Activated gamma-delta T cell treated with anti-CD3 and anti-CD28 coated beads, Interleukin-2, amount 50 U/mL, for 16 hours (primary cell): ENCODE measurements at places on chromosomes 3 and 15.

- no peak for DNase-seq
These were observed 4.3 kb upstream of the NR2C2 start for GRCh38 chr3:14943042-14943441.

DNA sequence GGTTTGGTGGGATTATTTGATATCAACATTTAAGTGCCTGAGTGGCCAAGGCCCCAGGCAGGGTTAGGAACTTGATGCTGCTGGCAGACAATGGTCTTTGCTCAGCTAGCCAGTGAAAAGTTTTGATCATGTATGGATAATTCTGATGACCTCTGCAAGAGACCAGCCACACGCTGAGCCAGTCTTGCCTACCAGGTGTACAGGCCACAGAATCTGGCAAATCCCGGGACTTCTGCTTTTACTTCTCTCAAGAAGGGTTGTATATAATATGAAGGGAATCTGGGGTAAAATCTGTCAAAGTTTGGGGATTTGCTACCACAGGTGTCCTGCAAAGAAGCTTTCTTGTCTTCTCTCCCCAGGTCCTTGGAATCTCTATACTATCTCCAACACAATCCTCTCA is 331.4 kb upstream of the GOLIM4 start:
- DNase-seq: no peak

- no peak for DNase-seq
These were observed 66.0 kb downstream of the HMCES start for GRCh38 chr3:129344540-129345220.

- no peak for DNase-seq
These were observed 633.6 kb upstream of the UBE2E2 start for GRCh38 chr3:22569570-22569969.

- no peak for DNase-seq
These were observed 101.1 kb upstream of the IGF1R start for GRCh38 chr15:98547275-98547674.

- DNase-seq: no peak
These were observed 5.0 kb downstream of the SLC28A1 start for GRCh38 chr15:84889313-84889990.

GRCh38 chr3:16455001-16455400 is 58.5 kb downstream of the RFTN1 start:
- no peak for DNase-seq

DNA sequence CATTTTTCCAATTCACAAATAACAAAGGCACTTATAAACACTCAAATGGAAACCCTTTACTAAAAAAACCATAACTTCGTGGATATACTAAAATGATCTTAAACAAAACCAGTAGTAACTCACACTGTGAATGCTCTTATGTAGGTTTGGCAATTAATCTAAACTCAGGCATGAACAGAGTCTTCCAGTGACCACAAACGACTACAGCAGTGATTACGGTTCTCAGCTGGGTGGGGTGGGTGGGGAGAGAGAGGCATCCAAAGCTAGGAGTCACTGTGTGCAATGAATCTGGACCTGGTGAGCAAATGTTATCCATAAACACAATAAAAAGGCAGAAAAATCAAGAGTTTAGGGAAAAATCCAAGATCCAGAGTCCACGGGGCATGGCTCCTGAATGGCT is 21.3 kb downstream of the SLC12A8 start:
- no peak for DNase-seq

- no peak for DNase-seq
These were observed 53.1 kb upstream of the ULK4 start for GRCh38 chr3:42014921-42015533.

DNA sequence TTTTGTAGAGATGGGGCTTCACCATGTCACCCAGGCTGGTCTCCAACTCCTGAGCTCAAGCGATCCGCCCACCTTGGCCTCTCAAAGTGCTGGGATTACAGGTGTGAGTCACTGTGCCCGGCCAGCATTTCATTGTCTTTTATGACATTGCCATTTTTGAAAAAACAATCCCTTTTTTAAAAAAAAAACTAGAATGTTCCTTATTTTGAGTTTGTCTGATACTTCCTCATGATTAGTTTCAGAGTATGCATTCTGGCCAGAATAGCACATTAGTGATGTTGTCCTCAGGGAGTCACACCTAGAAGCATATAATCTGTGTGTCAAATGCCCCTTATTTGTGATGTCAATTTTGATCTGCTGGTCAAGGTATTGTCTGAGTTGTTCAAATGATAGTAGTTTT is 21.2 kb upstream of the NMD3 start:
- DNase-seq: no peak

- DNase-seq: no peak
These were observed 39.4 kb upstream of the WNT5A start for GRCh38 chr3:55526332-55527030.

GRCh38 chr3:150985711-150986110 is 13.2 kb upstream of the CLRN1 start:
- DNase-seq: no peak

GRCh38 chr3:116445990-116446389 is 703 bp upstream of the LSAMP start:
- no peak for DNase-seq

DNA sequence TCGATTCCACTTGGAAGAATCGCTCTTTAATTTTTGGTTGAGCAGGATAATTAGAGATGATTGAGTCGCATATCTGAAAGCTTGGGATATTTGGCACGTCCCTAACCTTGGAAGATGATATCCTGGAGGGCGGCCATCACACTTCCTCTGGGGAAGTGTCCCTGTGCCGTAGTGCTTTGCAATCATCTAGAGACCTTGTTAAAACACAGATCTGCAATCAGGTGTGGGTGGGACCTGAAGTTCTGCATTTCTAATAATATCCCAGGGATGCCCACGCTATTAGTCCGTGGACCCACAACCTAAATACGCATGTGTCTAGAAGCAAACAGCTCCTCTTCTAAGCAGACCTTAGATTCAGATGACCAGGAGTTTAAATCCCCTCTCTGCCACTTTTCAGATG is 20.5 kb downstream of the MYO1E start:
- DNase-seq: no peak

DNA sequence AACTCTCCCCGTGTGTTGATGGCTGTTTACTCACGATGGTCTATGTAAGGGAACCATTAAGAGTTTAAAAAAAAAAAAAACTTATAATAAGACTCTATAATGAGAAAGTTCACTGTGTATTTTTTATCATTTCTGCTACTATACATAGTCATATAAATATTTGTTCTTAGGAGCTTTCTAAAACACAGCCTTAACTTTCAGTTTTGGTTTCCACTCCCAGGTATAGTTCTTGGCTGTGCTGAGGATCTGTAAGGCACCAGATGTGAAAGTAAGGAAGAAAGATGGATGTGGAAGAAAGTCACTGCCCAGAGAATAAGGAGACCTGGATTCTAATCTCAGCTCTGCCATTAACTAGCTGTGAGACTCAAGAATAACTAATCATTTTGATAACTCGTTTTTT is 101.9 kb upstream of the THBS1 start:
- DNase-seq: no peak

DNA sequence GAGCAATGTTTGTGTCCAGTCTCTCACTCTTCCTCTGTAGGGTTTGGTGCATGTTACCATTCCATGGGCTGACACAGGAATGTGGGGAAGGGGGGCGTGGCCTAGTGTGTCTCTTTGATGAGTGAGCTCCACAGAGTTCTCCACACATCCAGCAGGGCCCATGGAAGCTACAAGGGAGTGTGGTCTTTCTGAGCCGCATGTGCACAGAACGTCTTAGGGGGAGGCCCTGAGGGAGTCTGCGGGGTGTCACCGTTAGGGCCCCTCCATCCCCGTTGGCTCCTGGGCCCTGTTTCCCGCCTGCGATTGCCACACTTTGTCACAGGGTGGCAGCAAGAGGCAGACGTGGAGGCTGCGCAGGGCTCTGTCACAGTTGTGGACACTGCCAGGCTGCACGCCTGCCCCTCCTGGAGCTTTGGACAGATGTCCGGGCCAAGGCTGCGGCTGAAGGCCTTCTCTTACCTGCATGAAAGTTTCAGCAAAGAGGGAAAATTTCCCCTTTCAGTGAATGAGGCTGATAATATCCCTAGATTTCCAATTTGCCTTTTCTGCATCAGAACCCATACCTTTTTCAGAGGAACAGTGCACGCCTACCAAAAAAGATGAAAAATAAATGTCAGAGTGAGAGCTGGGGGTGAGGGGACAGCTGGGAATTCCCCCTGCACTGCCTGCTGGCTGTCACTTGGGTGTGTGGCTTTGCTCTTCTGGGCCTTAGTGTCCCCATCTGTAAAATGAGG is 24.3 kb downstream of the CACNA2D3 start:
- DNase-seq: no peak

GRCh38 chr3:173939331-173939730 is 541.8 kb downstream of the NLGN1 start:
- no peak for DNase-seq

- no peak for DNase-seq
These were observed 40.6 kb upstream of the ETV5 start for GRCh38 chr3:186149319-186149960.

- DNase-seq: no peak
These were observed 61.3 kb downstream of the TBL1XR1 start for GRCh38 chr3:177135841-177136492.

DNA sequence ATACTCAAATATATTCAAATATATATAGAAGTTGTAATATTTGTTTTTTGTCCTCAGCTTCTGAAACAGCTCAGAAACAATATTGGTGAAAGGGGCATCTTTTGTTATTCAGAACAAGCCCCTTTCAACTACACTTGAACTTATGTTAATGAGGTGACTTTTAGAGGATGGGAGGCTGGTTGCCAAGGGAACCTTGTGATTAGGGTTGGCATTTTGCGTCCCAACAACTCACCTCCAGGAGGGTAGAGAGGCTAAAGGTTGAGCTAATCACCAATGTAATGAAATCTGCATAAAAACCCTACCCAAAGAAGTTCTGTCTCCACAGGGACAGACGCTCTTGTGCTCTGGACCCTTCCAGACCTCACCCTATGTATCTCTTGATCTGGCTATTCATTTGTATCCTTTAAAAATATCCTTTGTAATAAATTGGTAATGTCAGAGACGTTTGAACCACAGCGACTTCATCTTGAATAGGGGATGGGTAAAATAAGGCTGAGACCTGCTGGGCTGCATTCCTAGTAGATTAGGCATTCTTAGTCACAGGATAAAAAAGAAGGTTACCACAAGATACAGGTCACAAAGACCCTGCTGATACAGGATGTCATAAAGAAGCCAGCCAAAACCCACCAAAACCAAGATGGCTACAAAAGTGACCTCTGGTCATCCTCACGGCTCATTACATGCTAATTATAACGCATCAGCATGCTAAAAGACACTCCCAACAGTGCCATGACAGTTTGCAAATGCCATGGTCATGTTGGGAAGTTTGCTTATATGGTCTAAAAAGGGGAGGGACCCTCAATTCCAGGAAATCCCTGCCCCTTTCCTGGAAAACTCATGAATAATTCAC is 111.1 kb downstream of the FMN1 start:
- DNase-seq: no peak

- no peak for DNase-seq
These were observed 534 bp upstream of the UBE2E1 start for GRCh38 chr3:23805210-23805632.

GRCh38 chr15:61319892-61320291 is 90.8 kb upstream of the RORA start:
- DNase-seq: no peak

DNA sequence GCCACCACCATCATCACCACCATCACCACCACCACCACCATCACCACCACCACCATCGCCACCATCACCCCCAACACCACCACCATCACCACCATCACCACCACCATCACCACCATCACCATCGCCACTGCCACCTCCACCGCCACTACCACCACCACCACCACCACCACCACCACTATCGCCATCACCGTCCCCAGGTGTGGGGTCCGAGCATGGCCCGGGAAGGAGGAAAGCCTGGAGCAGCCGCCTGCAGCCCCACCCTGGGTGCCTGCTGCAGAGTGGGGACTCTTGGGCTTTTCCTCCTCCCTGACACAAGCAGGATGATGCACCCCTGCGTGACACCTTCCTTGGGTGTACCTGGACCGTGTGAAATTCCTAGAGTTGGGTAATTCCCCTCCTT is 43.9 kb downstream of the MUC4 start:
- DNase-seq: no peak

- no peak for DNase-seq
These were observed 41.2 kb downstream of the RAB6B start for GRCh38 chr3:133854264-133855001.

GRCh38 chr3:53718462-53718861 is 127.8 kb downstream of the CHDH start:
- DNase-seq: no peak

DNA sequence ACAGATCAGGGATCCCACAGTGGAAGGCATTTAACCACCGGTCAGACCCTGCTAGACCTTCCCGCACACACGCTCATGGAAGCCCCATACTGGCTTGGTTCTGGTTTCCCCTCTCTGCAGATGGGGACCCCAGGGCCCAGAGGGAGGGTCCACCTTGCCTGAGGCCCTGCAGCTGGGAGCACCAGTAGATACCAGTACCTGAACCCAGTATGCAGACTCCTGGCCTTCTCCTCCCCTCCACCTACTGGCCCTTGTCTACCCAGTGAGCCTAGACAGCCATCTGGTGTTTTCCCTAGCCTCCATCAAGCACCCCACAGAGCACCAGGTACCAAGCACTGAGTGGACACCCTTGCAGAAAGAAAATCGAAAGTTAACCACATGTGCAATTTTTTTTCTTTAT is 65.1 kb downstream of the MEGF11 start:
- DNase-seq: no peak

- DNase-seq: no peak
These were observed 116.4 kb downstream of the PDCD6IP start for GRCh38 chr3:33914731-33915379.

GRCh38 chr3:12317914-12318313 is 29.0 kb downstream of the PPARG start:
- DNase-seq: no peak

DNA sequence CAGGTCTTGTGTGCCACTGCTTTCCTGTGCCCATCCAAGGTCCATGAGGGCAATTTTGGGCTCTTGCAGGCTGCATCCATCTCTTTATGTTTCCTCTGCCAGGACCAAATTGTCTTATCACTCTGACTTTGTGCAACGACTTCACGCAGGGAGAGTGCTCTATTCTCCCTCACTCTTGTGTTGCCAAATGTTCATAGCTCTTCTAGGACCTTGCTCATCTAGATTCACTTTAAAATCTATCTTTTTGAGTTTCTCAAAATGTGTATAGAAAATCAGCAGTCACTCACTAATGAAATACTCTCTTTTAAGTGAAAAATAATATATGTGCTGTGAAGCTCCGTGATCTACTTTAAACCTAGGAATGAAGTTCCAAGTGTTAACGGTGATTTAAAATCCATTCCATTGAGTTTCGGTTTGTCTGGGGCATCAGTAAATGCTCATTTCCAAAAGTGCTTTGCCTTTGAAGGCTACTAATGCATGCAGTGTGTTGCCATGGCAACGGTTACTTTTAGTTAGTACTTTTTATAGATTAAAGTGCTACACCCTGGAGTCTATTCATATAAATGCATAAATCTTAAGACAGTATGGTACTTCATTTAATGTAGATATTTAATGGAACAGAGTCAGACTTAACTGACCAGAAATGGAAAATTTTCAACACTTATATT is 46.6 kb upstream of the GOLGA8J start:
- DNase-seq: no peak

- no peak for DNase-seq
These were observed 61.0 kb downstream of the APBA2 start for GRCh38 chr15:28946803-28947202.
